ENCODE measurements at places on chromosomes 7 and 10.

DNA sequence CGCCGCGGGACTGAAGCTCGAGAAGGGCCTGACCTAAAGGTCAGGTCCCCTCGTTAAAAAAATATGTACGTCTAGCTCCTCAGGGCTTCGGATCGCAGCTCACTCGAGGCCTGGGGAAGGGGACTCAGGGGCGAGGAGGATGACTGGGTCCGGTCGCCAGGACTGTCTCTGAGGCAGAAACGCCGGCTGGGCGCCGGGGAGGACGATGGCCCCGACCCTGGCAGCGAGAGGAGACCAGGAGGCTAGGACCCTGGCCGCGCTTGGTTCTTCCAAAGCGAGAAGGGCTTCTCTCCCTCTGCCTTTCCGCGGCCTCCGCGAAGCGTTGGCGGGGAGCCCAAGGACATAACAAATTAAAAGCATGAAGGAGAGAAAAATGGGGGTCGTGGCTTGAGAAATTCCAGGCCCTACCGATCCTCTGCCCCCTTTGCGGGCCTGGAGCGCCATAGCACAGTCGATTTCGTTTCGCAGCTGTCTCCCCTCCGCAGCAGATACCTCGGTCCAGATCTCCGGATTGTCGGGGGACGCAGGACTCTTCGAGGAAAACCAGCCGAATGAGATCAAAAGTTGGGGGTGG is 3.1 kb downstream of the NKX2-3 start:
- no peak for DNase-seq

DNA sequence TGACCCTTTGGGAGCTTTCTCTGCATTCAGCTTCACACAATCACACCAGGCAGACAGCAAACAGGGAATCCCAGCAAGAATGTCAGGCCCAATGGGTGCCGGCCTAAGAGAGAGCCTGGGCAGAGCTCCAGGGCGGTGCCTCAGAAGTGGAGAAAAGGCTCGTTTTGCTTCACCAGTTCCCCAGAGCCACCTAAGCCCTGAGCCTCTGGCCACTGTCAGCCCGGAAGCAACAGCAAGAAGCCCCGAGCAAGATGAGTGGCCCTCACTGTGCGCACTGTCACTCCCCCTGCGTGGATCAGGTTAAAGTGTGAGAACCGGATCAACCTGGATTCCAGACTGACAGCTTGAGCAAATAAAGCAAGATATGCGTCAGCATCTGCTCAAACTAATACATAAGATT is 14.7 kb downstream of the CNPY1 start:
- DNase-seq = no peak

- DNase-seq = no peak
These were observed 35.8 kb upstream of the TRUB1 start for GRCh38 chr10:114902151-114902550.

DNA sequence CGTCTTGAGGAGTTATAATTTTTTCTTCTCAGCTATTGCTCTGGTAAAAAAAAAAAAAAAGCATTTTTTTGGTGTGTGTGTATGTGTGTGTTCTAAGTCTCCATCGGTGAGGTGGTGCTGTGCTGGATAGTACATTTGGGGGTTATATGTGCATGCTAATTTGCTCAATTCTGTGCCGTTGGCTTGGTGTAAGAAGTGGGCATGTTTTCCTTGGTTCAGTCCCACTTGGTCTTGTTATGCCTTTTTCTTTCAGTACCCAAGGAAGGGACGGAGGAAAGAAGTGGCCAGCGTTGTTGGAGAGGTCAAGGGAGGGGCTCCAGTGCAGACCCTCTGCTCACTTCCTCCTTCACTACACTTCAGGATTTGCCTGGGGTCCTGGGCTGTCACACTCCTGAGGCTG is 20.4 kb downstream of the LRMDA start:
- DNase-seq = no peak

DNA sequence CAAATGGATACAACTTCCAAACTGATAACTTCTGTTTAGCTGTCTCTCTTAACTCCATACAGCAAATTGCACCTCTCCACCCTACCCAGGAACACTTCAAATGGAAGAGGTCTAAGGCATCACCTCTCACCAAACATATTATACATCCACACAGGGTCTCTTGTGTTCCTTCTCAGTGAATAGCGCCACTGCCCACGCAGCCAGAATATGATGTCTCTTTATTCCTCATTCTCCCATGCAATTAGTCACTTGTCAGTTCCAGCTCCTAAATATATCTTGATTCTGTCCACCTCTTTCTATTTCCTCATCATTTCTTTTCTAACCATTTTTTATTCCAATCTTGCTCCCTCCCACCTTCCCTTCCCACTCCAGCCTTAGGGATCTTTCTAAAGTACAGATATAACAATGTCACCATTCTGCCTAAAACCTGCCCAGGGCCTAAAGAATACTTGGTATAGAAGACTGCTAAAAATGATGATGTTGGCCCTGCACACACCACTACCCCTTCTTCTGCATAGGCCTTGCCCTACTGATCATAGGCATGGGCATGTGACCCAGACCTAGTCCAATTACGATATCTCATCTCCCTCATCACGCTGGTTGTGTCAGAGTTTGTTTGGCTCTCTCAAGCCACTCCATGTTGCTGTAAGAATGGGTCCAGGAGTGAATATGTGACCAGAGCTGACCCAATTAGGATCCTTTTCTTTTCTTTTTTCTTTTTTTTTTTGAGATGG is 5.7 kb upstream of the TSPAN14 start:
- DNase-seq = no peak

- no peak for DNase-seq
These were observed 78.2 kb downstream of the MGMT start for GRCh38 chr10:129545261-129545660.

DNA sequence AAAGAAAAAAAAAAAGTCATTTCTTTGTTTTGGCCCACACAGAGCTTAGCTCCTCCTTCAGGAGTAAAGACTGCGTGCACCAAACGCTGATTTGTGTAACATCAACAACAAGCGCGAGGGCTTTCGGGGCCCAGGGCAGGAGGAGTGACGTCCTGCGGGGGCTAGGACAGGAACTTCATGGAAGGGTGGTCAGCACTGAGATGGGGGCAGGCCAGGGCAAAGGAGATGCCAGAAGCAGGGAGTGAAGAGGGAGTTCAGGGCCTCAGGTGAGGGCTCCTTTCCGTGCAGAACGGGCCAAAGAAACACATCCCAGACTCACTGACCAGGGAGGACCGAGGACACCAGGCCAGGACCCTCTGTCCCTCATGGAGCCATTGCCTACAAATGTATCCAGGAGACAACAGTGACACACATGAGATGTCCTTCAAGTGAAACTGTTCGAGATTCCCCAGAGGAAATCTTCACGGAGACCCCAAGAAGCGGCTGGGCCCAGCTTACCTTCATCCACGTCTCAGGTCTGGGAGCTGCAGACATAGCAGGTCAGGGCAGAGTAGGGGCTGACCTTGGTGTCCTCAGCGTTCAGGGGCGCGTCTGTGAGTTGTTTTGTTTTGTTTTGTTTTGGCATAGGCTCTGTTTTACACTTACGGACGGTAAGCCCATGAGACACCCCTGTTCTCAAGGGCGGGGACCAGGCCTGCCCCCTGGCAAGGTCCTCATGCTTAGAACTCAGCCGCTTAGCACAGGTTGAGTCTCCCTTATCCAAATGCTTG is 30.4 kb upstream of the SHH start:
- no peak for DNase-seq

DNA sequence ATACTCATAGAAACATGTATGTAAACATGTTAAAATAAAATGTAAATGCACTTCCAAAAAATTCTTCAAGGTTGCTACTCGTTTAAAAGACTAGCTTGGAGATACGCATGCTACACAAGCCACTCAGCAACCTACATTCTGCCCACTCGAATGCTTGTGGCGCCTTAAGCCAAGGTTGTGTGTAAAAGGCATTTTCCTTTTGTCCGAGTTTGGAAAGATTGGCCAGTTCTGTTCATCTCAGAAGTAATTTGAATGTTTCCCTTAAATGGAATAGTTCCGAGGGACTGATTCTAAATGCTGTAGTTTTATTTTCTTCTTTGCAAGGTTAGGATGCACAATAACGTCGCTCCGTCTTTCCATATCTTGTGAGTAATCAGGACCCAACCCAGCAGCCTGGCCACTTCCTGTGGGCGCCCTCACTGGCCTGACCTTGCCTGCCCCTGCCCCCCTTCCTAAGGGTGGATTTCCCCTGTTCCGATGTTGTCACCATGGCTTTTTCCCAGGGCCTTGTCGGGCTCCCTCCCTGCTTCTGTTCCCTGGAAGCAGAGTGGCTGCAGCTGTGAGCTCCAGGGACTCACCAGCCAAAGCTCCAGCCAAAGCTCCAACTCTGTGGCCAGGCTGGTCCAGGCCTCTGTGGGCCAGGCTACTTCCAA is 70.6 kb downstream of the PTPRE start:
- DNase-seq = no peak

GRCh38 chr7:134826105-134826504 is 46.7 kb downstream of the CALD1 start:
- DNase-seq = no peak

DNA sequence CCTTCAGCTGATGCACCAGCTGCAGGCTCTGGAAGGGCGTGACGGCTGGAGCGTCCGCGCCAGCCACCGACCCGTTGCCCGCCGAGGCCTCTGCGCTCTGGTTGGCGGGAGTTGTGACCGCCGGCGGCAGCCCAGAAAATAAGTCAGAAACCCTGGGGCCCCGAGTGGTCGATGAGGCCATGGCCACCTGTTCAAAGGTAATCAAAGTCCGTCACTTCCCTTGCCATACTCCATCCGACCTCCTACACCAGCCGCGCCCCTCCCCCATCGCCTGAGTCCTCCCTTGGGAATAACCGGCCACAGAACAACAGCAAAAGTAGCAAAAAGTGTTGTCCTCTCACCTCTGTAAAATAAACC is 406 bp downstream of the PRLHR start:
- no peak for DNase-seq

DNA sequence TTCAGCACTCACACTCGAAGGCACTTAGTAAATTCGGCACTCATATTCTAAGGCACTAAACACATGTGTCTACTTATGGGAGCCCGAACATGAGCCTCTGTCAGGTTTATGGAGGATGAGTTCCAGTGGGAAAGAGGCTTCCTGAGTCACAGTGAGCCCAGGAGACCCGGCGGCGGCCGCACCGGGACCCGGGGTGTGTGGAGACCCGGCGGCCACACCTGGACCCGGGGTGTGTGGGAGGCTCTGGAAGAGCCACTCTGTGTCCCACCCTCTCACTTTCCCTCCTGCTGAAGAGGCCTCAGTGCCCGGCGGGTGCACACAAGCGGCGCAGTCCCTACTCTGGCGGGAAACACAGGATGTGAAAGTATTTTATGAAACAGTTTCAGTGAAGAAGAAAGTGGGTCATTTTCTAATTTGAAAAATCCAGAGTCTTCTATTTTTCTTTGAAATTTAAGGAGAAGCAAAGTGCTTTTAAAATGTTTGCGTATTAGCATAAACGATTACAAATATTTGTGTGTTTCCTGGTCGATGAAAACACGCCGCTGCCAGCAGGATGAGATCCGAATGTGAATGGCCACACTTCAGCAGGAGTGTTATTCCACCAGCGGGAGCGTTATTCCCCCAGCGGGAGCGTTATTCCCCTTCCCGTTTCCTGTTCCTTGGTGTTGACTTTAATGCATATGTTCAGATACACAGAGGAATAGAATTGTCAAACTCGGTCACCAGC is 625.1 kb downstream of the DNAJB6 start:
- DNase-seq = no peak

GRCh38 chr7:2273866-2274265 is 31.8 kb downstream of the NUDT1 start:
- no peak for DNase-seq

GRCh38 chr7:158064631-158065030 is 523.0 kb downstream of the PTPRN2 start:
- DNase-seq = no peak

- DNase-seq = no peak
These were observed 56.8 kb upstream of the SVIL start for GRCh38 chr10:29691564-29692072.

- no peak for DNase-seq
These were observed 50.4 kb downstream of the RBM33 start for GRCh38 chr7:155694851-155695250.

GRCh38 chr10:67471022-67471421 is 225.0 kb downstream of the CTNNA3 start:
- DNase-seq = no peak

DNA sequence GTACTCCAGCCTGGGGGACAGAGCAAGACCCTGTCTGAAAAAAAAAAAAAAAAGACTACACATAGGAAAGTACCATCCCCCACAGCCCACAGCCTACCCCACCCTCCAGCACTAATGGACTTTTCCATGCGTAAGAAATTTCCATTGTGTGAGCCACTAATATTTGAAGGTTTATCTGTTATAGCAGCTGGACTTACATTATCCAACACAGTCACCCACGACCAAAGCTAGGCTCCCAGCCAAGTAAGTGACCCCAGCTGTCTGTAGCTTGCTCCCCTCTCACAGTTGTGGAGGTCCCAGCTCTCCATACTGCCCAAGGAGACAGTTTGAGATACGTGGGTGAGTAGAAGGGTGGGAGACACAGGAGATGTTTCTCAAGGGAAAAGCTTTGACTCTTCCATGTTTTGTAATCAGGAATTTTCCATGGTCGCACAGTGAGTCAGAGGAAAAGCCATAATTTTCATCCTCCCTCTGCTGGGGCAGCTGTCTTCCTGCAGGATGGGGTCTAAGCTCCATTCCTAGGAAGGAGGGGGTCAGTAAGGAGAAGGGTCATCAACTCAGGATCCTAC is 57.4 kb downstream of the CAV1 start:
- DNase-seq = no peak

DNA sequence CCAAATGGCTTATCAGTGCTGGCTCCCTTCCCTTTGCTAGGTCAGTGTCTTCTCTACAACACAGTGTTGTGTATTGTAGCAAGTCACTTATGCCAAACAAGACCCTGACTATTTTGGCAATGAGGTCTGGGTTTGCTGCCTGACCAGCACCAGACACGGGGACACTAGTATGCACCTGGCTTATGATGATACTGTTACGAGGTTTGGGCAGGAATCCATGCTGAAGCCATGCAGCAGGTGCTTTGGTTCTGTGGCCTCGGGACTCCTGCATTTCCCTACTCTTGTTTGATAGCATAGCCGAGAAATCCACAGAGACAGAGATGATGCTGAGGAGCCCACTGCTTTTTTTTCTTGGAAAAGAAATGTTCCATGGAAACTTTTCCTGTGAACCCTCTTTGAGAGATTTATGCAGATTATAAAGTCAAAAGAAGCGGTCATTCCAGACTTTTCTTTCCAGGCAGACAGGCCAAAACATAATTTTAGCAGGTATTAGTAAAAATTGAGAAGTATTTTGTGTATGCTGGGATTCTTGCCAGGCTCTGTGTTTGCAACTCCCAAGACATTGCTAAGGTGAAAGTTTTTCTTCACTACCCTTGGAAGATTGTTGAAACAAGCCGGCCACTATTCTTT is 291.1 kb downstream of the BBS9 start:
- no peak for DNase-seq

- DNase-seq = no peak
These were observed 2.4 kb upstream of the MYO1G start for GRCh38 chr7:44981035-44981706.

GRCh38 chr10:119494236-119495020 is 48.1 kb downstream of the RGS10 start:
- no peak for DNase-seq

DNA sequence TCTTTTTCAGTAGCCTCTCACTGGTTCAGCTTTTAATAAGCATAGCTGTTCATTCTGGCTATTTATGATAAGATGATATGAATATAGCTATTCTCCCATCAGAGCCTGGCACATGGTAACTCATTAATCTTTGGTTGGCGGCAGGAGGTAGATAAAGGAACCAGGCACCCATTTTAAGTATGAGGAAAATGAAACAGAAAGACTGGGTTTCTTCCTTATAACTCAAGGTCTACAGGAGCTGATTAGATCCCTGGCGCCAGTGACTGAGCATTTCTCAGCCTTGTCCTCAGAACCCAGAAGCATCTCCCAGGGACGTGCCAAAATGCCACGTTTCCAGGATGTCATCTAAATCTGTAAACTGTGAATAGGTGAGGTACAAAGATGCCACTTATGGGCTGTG is 141.9 kb downstream of the TCF7L2 start:
- no peak for DNase-seq
